Stimulated activated CD4-positive, alpha-beta T cell treated with anti-CD3 and anti-CD28 coated beads, Interleukin-4, amount 100 ng/mL, for 24 hours (primary cell): ENCODE measurements at places on chromosomes 5 and 9.
A peak's percentile ranks its signal among the peaks of the same experiment; 100 is the strongest.

DNA sequence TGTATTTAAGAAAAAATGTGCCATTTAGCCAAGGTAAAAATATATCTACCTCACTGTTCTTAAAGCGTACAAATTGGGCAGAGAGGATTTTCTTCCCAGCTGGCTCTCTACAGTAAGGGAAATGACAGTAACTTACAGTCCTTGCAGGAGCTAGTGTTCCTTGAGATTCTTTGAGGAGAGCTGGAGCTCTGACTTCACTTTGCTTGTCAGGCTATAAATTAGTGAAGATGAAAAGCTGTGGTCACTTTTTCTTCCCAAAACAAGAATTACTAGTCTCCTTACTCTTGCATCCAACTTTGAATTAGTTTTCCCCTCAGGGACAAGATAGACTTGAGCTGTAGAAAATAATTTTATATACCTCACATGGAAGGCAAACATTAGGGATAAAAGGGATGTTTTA is 129.9 kb downstream of the ZSWIM6 start:
- DNase-seq, result no peak

GRCh38 chr5:174446988-174447387 is 277.4 kb upstream of the MSX2 start:
- no peak for DNase-seq

DNA sequence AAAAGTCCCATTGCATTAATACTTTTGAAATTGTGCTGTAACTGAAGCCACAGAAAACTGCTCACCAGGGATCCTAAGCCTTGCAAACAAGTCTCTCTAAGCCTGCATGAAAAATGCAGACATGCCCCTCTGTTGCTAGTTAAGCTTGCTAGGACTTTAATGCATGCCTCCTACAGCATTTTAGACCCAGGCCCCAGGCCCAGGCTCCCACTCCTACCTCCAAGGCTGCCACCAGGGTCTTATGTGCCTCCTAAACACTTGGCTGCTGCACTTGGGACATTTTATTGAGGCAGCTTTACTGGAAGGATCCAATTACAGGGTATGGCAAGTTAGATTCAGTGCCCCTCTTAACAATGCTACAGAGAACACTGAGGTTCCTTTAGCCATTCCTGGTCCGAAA is 467.3 kb upstream of the CLINT1 start:
- DNase-seq, result no peak

DNA sequence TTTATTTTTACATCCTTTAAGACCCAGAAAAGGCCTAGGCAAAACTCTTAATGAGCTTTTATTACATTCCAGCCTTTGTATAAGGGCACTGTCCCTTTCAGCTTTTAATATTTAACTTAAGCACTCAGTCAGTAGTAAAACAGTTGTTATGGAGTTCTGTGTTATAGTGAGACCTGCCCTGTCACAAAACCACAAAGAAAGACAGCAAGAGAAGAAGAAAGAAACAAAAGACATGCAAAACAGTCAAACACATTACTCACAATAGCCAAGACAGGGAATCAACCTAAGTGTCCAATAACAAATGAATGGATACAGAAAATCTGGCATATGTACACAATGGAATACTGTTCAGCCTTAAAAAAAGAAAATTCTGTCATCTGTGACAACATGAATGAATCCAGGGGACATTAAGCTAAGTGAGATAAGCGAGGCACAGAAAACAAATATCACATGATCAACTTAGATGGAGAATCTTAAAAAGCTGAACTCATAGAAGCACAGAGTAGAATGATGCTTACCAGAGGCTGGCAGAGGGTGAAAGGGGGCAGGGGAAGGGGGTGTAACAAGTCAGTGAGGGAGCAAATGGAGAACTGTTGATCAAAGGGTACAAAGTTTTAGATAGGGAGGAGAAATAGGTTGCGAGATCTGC is 63.8 kb upstream of the CCNG1 start:
- DNase-seq, result no peak

GRCh38 chr9:132591244-132591643 is 8.8 kb downstream of the BARHL1 start:
- no peak for DNase-seq

DNA sequence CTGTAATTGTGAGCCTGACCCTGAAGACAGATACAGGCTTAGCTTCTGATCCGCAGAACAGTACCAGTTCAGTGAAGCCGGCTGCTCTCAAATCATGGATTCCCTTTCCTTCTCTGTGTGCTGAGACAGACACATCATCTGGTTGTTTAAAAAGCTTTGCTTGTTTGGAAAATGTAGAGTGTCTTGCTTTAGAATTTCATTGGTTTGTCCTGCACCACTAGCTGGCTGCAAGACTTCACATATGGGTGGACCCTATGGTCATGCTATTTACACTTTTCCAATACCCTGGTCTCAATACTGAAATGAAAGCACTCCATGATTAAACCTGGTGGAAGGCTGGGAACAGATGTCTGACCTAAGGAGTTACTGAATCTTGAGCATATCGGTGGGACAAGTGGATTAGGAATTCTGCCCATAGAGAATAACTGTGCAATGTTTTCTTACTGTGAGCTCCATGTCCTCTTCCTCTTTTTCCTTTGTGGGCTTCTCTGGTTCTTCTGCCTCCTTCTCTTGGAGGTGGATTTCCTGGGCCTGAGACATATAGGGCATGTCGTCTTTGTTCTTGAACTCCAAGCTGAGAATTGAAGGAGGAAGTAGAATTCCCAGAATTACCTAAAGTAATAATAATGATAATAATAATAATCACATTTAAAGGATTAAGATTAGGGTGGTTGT is 201.1 kb upstream of the KLF9 start:
- DNase-seq, result no peak

DNA sequence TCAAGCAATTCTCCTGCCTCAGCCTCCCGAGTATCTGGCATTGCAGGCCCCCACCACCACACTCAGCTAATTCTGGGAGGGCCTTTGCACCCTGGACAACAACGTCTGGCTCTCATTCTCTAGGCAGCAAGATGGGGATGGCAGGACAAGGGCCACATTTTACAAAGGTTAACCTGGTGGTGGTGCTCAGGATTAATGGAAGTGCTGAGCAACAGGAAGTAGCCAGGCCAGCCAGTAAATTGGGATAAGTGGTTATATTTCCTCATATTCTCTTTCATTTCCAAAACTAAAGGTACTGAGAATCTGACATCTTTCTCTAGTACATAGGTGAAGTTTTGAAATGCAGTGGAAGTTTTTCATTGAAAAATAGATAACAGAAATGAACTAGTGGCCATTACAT is 24.7 kb upstream of the ASPN start:
- DNase-seq, result no peak

GRCh38 chr9:83043597-83043996 is 19.3 kb downstream of the RASEF start:
- DNase-seq, result no peak

GRCh38 chr9:91682806-91683205 is 259.2 kb upstream of the NFIL3 start:
- no peak for DNase-seq

- no peak for DNase-seq
Measured at GRCh38 chr5:6480133-6481051, 31.7 kb downstream of the UBE2QL1 start.

DNA sequence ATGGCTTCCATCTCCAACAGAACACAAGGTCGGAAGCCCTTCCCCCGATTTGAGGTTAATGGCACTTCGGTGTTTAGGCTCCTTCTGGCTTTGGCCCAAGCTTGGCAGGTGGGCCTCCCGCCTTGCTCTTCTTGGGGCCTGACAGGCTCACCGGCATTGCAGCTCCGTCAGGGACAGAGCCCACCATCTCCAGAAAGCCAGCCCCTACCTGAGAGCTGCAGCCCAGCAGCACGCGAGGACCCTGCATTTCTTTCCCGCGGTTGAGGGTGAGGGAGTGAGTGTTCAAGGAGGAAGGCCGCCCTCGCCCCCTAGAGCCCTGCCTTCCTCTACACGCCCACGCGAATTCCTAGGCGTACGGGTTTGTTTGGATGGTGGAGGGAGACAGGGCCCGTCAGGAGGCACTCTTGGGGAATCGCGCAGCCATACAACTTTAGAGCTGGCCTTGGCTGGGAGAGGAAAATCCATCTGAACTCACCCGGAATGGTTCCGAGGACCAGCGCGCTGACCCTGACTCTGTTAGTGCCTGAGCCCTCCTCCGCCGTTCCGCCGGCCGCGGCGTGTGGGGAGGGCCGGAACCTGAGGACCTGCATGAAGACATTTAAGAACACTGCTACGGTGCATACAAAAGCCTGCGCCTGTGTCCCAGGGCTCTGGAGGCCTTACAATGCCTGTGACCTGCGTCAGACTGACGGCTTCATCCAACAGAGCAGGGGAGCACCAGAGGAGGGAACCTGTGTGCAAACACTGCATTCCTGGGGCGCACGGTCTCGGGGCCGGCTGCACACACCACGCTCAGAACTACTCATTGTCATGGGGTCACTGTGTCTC is 73.8 kb downstream of the MRPL36 start:
- peak; percentile 2 for DNase-seq

DNA sequence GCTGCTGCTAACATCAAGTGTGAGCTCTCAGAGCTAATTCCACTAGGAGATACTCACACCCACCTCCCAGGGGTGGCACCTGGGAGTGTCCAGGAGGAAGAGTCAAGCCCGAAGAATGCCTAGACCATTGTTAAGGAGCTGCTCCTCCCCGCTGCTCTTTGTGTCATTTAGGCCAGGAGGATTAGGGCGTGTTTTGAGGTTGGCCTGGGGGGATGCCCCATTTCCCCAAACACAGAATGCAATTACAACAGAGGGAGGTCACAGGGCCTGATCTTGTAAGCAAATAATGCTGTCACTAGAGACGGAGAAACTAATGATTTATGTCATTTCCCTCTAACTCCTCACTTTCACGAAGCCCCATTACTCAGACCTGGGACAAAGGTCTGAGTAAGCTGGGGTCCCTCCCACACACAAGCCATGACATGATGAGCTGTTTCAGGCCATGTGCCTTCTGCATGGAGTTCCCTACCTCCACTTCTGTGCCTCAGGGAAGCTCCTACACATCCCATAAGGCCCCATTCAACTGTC is 312.5 kb downstream of the ACTL7B start:
- DNase-seq, result no peak

- DNase-seq, result no peak
Measured at GRCh38 chr5:112996830-112997374, 20.3 kb downstream of the DCP2 start.

GRCh38 chr5:60010328-60010727 is 116.8 kb upstream of the PDE4D start:
- DNase-seq, result no peak

DNA sequence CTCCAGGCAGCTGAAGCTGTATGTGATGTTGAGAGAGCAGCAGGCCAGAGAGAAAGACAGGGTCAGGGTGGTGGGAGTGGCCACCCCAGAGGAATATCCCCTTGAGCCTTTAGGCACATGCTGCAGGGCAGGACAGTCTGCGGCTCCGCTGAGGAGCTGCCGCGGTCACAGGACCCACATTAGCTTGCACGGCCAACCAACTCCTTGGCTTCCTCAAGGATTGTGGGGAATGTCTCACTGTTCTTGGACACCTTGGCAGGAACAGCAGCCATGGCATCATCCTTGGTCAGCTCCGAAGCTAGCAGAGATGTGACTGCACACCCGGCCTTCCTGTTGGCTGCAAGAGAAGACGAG is 27.8 kb downstream of the PCDHGC5 start:
- DNase-seq, result no peak
